Breast epithelium (tissue), 4 donors: ENCODE measurements at places on chromosomes 13 and 19. TPM values are rescaled to one million over a fixed set of nuclear protein-coding genes. Genes with fewer than 3 reads are reported as not detected.

CEBPA gene
- total RNA-seq: 35.1 TPM

SIGLEC12 gene
- not detected for total RNA-seq

CELF5 gene
- 0.33 TPM for total RNA-seq

STK11 gene
- 55.0 TPM for total RNA-seq

A1BG gene
- total RNA-seq: 42.6 TPM

FAAP24 gene
- total RNA-seq: 1.8 TPM

C19orf47 gene
- 6.7 TPM for total RNA-seq

UGGT2 gene
- total RNA-seq: 65.3 TPM

NEK5 gene
- 2.9 TPM for total RNA-seq

ZNF534 gene
- total RNA-seq: 0.33 TPM

DMKN gene
- 0.96 TPM for total RNA-seq

ZIK1 gene
- total RNA-seq: 8.9 TPM

PSG6 gene
- total RNA-seq: not detected

MEIOSIN gene
- total RNA-seq: not detected
